ENCODE measurements at places on chromosomes 7 and 10.

- DNase-seq, result no peak
These were observed 78.2 kb upstream of the ZNF92 start for GRCh38 chr7:65295409-65295808.

DNA sequence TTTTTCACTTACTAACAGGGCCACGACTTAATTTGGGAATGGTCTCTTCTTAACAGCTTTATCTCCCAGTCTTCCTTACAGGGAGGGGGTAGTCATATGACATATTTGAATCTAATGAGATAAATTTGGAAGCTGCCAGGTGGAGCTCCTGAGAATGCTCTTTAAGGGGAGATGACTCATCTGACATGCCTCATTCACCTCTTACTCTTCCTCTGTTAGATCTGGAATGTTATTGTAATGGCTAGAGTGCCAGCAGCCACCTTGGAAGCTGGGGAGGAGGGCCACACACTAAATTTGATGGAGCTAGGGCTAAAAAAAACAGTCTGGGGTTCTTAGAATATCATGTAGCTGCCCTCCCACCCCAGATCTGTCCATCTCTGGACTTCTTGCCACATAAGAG is 22.7 kb downstream of the HECW1 start:
- no peak for DNase-seq

DNA sequence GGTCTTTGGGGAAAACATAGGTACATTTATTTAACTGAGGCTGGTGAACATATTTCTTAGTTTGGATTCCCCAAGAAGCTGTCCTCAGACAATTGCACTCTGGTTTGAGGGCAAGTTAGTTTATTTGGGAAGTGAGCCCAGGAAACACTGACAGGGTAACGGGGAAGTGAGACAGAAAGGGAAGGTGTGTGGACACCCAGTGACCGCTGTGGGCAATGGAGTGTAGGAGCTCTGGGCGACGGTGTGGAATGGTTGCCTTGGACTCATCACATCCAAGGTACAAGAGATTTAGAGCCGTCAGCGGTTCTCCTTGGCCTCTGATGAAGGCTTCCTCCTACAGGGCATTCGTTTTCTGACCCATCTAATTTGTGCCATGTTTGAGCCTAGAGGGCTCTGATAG is 7.1 kb downstream of the MRC1 start:
- no peak for DNase-seq

DNA sequence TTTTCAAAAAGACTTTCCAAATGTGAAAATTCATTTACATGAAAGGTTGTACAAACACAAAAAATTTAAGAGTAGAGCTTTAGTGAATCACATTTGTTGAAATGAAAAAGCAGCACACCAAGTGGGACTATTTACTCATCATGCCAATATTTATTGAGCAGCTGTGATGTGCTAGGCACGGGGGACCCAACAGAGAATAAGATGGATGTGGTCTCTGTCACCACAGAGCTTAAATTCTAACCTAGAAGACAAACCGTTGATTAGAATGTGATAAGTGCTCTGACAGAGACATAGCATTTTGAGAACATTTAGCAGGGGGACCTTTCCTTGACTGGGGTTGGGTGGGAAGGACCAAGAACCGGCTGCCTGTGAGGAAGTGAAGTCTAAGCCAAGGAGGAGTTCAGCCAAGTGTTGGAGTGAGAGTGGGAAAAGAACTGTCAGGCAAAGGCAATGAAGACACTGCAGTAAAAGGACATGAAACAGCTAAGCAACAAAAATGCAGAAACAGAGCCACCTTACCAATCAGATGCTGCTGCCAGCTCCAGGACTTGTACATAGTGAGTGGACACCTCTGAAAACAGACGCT is 19.1 kb downstream of the ADAM12 start:
- no peak for DNase-seq

DNA sequence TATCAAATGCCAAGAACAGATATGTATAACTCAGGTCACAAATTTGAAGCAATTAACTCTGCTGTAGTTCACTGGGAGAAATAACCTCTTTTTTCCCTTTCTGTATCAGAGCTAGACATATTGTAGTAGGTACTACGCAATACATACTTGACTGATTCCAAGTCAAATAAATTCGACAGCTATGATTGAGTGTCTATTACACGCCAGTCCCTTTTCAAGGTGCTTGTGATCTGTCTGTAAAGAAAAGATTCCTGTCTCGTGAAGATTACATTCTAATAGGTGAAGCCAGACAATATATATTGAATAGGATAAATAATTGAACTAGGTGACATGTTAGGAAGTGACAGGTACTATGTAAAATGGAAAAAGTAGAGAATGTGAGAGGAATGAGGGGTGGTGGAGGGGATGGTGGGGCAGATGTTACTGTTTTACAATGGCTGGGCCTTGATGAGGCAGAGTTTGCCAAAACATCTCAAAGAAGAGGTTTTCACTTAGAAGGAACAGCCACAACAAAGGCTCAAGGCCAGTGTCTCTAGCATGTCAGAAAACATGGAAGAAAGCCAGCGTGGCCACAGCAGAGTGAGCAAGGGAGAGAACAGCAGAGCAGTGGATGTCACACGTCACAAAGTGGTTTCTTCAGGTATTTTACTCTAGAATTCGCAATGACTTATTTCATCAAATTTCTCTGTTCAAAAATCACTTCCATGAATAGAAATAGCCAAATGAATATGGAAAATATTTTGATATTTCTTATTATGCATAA is 282.6 kb upstream of the CACNA2D1 start:
- no peak for DNase-seq

DNA sequence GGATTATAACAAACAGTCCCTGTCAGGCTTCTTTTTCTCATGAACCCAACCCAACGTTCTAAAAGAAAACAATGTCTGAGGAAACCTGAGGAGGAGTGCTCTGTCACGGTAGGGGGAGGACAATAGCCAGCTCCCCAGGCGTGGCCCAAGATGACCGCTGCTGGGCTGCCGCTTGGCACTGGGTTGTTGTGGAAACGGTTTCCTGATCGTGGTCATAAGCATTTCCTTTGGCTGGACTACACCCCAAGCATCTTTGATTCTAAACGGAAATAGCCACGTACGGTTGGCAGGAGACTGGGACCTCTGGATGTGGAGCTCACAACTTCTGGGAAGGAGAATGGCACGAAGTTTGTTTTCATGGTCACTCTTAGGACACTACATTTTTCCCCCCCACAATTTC is 30.4 kb upstream of the DMBT1 start:
- no peak for DNase-seq

GRCh38 chr7:149796287-149796860 is 23.0 kb upstream of the ZNF467 start:
- DNase-seq, result no peak
